ENCODE measurements at places on chromosomes 11 and 22. TPM values are rescaled to one million over a fixed set of nuclear protein-coding genes. Genes with fewer than 3 reads are reported as not detected.

FJX1 gene
- 51.9 TPM for total RNA-seq

BTBD18 gene
- total RNA-seq = not detected

SAA4 gene
- total RNA-seq = not detected

TRAF6 gene
- total RNA-seq = 21.0 TPM
